ENCODE measurements at places on chromosomes 5 and 9. TPM values are rescaled to one million over a fixed set of nuclear protein-coding genes. Genes with fewer than 3 reads are reported as not detected.

GRCh38 chr9:72037571-72037970 lies 22.8 kb downstream of the C9orf57 start:
- no peaks in the 10 kb centered on the region for H3K36me3 ChIP-seq
- no peak overlapping the region for H3K27ac ChIP-seq
- no peaks in the 10 kb centered on the region for H3K27me3 ChIP-seq
- H3K4me3 ChIP-seq, result no peak overlapping the region
- no peaks in the 10 kb centered on the region for H3K4me1 ChIP-seq

DNA sequence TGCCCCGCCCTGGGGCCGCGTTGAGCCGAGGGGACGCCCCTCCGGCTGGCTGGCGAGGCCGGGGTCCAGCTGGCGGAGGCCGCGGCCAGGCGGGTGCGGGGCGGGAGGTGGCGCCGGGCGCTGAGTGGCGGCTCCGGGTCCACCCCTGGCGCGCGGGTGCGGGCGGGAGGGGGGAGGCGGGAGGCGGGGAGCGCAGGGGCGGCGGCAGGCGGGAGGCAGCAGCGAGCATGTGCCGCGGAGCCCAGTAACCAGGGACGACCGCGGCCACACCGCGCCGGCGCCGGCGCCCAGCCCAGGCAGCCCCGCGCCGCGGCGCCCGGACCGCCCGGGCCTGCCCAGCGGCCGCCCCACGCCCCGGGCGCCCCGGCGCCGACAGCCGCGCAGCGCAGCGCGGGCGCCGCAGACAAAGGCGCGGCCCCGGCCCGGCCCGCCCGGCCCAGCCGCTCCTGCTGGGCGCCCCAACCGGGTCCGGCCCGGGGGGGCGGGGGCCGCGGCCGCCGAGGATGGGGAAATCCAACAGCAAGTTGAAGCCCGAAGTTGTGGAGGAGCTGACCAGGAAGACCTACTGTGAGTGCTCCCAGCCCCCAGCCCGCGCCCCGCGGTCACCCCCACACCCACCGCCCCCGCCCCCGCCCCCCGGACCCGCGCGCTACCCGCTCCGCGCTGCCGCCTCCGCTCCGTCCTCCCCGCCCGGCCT lies at the start of gene NCS1:
NCS1 (plus strand) TSS at position 244 of the 697 bp plus-strand sequence; CDS start at position 504, 260 bp downstream.
- peaks cover 55% of the 10 kb centered on the region for H3K4me1 ChIP-seq
- no peaks in the 10 kb centered on the region for H3K27me3 ChIP-seq
- peak within 1 kb of the TSS; percentile 95 for H3K27ac ChIP-seq
- peak within 1 kb of the TSS; percentile 72 for H3K4me3 ChIP-seq

DNA sequence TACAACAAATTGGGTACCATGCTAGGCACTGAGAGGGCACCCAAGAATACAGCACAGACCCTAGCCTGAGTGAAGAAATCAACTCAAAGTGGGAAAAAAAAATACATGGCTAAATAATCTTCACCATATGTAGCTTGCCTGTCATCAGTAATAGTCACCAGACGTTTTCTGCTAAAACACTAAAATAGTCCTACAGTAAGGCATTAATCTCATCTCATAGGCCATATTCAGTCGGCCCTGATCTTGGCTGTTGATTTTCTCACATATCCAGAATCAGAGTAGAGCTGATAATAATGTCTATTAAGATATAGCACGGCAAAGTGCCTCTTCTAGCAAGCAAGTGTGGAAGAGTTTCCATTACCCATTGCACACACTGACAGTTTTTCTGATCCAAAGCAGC lies 322.1 kb upstream of the SLC30A5 start:
- no peaks in the 10 kb centered on the region for H3K36me3 ChIP-seq
- DNase-seq, result no peak
- H3K27me3 ChIP-seq, result no peaks in the 10 kb centered on the region
- H3K27ac ChIP-seq, result no peak overlapping the region
- no peaks in the 10 kb centered on the region for H3K4me1 ChIP-seq

GRCh38 chr5:9513827-9514226 lies 32.0 kb downstream of the SEMA5A start:
- no peaks in the 10 kb centered on the region for H3K27me3 ChIP-seq
- H3K36me3 ChIP-seq, result no peaks in the 10 kb centered on the region
- no peak overlapping the region for H3K4me3 ChIP-seq
- DNase-seq, result no peak
- H3K4me1 ChIP-seq, result peaks cover 9% of the 10 kb centered on the region

DNA sequence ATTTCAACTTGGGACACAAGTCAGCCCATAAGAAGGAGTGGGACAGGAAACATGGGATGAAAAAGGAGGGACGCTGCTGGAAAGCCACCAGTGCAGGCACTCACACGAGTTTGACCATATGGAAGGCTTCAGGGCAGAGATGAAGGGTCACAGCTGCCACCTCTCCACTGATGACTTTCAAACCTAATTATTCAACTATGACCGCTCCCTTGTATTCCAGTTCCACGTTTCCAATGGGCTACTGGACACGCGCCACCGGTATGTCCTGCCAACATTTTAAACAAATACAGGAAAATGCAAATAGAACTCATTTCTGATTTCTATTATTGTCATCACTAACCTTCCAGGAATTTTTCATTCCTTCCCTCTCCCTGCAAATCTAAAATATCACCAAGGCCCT lies 134.7 kb downstream of the SLC1A3 start:
- DNase-seq, result no peak
- peaks cover 32% of the 10 kb centered on the region for H3K4me1 ChIP-seq
- H3K27ac ChIP-seq, result no peak overlapping the region
- H3K27me3 ChIP-seq, result no peaks in the 10 kb centered on the region
- no peak overlapping the region for H3K4me3 ChIP-seq

DNA sequence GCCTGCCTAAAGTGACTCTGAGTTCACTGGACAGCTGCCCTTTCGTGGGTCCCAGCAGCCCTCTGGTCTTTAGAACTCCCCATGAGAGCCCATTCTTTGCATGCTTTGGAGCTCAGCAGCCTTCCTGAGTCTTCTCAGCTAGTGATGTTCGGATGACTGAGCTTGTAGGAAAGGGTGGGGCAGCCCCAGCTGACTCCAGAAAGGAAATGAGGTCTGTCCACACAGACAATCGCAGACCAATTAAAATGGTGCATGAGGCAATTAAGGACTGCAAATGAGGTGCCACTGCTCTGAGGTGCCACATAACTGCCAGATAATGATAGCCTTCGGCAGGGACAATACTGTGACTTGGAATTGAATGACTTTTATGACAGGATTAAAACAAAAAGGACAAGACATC lies 25.4 kb upstream of the TOMM5 start:
- no peak for DNase-seq
- no peak overlapping the region for H3K27ac ChIP-seq
- H3K4me3 ChIP-seq, result no peak overlapping the region
- H3K36me3 ChIP-seq, result no peaks in the 10 kb centered on the region
- H3K27me3 ChIP-seq, result no peaks in the 10 kb centered on the region

DNA sequence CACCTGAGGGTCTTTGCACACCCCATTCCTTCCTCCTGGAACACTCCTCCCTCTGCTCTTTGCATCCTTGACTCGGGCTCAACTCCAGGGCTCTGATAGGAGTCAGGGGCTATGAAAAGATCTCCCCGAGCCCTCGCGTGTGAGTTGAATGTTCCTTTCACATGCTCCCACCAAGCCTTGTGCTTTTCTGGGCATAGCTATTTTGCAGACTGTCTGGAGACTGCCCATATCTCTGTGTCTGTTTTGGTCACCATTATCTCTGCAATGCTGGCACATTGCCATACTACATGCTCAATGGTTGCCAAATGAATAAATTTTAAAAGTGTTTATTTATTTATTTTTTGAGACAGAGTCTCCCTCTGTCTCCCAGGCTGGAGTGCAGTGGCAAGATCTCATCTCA lies 56.9 kb upstream of the PLPP1 start:
- H3K4me3 ChIP-seq, result no peak overlapping the region
- no peaks in the 10 kb centered on the region for H3K27me3 ChIP-seq
- no peaks in the 10 kb centered on the region for H3K36me3 ChIP-seq
- peaks cover 3% of the 10 kb centered on the region for H3K4me1 ChIP-seq
- no peak for DNase-seq

DNA sequence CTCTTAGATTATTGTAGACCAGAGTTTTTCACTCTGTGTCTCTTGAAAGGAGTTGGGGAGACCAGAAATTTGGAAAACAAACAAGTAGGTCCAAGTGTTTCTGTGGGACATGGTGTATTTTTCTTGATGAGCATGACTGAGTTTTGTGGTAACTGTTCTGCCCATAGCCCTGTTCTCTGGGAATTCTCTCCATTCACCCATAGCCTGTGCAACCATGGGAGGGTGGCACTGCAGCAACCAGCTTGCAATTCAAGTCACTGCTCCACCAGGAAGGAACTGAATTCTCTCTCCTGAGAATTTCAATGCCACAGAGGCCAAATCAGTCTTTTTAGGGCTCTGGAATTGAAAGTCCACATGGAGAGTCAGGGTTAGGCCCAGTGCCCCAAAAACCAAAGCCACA lies 475.3 kb upstream of the TRPC7 start:
- H3K36me3 ChIP-seq, result no peaks in the 10 kb centered on the region
- DNase-seq, result no peak
- H3K27ac ChIP-seq, result no peak overlapping the region
- H3K4me3 ChIP-seq, result no peak overlapping the region

GRCh38 chr5:127206320-127207113 lies 84.1 kb upstream of the MEGF10 start:
- H3K27me3 ChIP-seq, result no peaks in the 10 kb centered on the region
- DNase-seq, result no peak
- no peak overlapping the region for H3K27ac ChIP-seq
- no peak overlapping the region for H3K4me3 ChIP-seq

GRCh38 chr5:101482931-101483330 lies 579.8 kb upstream of the ST8SIA4 start:
- H3K4me1 ChIP-seq, result no peaks in the 10 kb centered on the region
- no peaks in the 10 kb centered on the region for H3K27me3 ChIP-seq
- no peaks in the 10 kb centered on the region for H3K36me3 ChIP-seq
- no peak for DNase-seq
- no peak overlapping the region for H3K27ac ChIP-seq

DNA sequence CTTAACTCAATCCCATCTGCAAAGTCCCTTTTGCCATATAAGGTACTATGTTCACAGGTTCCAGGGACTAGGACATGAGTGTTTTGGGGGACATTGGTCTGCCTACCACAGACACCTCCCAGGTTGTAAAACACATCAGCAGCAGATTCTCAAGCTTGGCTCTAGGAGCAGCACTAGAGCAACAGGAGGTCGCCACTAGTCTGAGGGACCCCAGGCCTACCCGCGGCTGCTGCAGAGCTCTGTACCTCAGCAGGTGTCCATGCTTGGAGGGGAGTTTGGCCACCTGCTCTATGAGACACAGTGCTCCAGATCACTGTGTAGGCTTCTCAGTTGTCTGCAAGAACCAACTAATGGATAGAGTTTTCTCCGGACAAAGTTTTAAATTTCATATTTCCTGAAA lies 262.2 kb upstream of the ARRDC3 start:
- no peaks in the 10 kb centered on the region for H3K4me1 ChIP-seq
- no peak overlapping the region for H3K27ac ChIP-seq
- no peaks in the 10 kb centered on the region for H3K36me3 ChIP-seq
- no peak for DNase-seq
- H3K27me3 ChIP-seq, result no peaks in the 10 kb centered on the region
- no peak overlapping the region for H3K4me3 ChIP-seq

GRCh38 chr5:38115318-38115827 lies 143.0 kb upstream of the EGFLAM start:
- no peak overlapping the region for H3K4me3 ChIP-seq
- H3K4me1 ChIP-seq, result no peaks in the 10 kb centered on the region
- peak; percentile 75 for DNase-seq
- no peaks in the 10 kb centered on the region for H3K36me3 ChIP-seq
- no peaks in the 10 kb centered on the region for H3K27me3 ChIP-seq

GRCh38 chr5:74441616-74442015 lies 198.9 kb downstream of the ENC1 start:
- H3K4me3 ChIP-seq, result no peak overlapping the region
- H3K36me3 ChIP-seq, result no peaks in the 10 kb centered on the region
- H3K4me1 ChIP-seq, result no peaks in the 10 kb centered on the region
- no peaks in the 10 kb centered on the region for H3K27me3 ChIP-seq
- DNase-seq, result no peak

GRCh38 chr5:14359069-14360043 lies 216.2 kb downstream of the TRIO start:
- no peak overlapping the region for H3K4me3 ChIP-seq
- no peak for DNase-seq
- H3K4me1 ChIP-seq, result peaks cover 30% of the 10 kb centered on the region
- H3K27me3 ChIP-seq, result no peaks in the 10 kb centered on the region
- peaks cover 10% of the 10 kb centered on the region for H3K36me3 ChIP-seq

DNA sequence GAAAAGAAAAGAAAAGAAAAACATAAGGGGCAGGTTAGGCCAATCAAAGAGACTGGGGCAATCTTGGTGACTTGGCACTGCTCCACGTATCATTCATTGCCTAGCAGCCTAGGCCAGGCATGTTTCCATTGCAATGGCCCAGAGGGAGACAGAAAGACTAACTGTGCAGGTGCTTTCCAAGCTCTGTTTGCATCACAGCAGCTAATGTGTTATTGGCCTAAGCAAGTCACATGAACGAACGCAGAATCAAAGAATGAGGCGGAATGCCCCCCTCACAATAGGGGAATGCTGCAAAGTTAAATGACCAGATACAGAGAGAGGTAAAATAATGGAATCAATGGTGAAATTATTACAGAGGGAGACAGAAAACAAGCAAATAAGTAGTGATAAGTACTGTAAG lies 11.1 kb upstream of the VPS13A start:
- no peaks in the 10 kb centered on the region for H3K36me3 ChIP-seq
- no peak for DNase-seq
- H3K4me1 ChIP-seq, result peaks cover 5% of the 10 kb centered on the region
- H3K27ac ChIP-seq, result no peak overlapping the region
- H3K4me3 ChIP-seq, result no peak overlapping the region

DNA sequence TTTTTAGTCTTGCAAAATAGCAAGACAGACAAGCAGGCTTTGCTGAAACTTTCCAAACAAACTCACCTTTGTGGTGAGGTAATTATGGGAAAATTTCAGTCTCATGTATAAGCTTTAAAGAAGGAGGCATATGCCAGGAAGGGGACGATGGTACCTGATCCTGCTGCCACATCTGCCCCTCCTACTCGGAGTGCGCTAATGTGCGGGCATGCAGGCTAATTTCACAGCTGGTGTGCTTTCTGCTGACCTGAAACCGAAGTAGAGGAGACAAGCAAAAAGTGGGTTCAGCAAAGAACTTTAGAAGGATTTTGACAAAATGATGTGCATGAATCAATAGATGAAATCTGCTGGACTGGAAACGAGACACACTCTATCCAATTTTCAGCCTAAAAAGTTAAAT lies 117.1 kb upstream of the IRX4 start:
- H3K4me1 ChIP-seq, result no peaks in the 10 kb centered on the region
- H3K4me3 ChIP-seq, result no peak overlapping the region
- no peaks in the 10 kb centered on the region for H3K36me3 ChIP-seq
- H3K27ac ChIP-seq, result no peak overlapping the region

GRCh38 chr5:10964806-10965205 lies 203.8 kb upstream of the DAP start:
- H3K36me3 ChIP-seq, result no peaks in the 10 kb centered on the region
- no peaks in the 10 kb centered on the region for H3K4me1 ChIP-seq
- DNase-seq, result no peak
- H3K4me3 ChIP-seq, result no peak overlapping the region

- H3K27me3 ChIP-seq, result no peaks in the 10 kb centered on the region
- no peak overlapping the region for H3K27ac ChIP-seq
- H3K4me1 ChIP-seq, result no peaks in the 10 kb centered on the region
- H3K4me3 ChIP-seq, result no peak overlapping the region
- no peak for DNase-seq
- H3K36me3 ChIP-seq, result no peaks in the 10 kb centered on the region
These were observed 192.2 kb upstream of the C9orf72 start for GRCh38 chr9:27765266-27766072.

The ECSCR gene
- 38.8 TPM for total RNA-seq

The FOXD4L4 gene
- total RNA-seq, result not detected

The SPATA31D4 gene
- not detected for total RNA-seq

The ENHO gene
- 2.0 TPM for total RNA-seq

The PCDHGA5 gene
- total RNA-seq, result 2.6 TPM

The ZNF462 gene
- 38.6 TPM for total RNA-seq

The MCC gene
- 20.4 TPM for total RNA-seq

The ZBTB6 gene
- 11.3 TPM for total RNA-seq

The TYRP1 gene
- total RNA-seq, result not detected

The WHRN gene
- total RNA-seq, result 12.2 TPM

The BTF3 gene
- total RNA-seq, result 574 TPM

All from esophagus muscularis mucosa (tissue), 4 donors.